COR-L47 (cell line): ENCODE measurements at places on chromosomes 2 and 18.

DNA sequence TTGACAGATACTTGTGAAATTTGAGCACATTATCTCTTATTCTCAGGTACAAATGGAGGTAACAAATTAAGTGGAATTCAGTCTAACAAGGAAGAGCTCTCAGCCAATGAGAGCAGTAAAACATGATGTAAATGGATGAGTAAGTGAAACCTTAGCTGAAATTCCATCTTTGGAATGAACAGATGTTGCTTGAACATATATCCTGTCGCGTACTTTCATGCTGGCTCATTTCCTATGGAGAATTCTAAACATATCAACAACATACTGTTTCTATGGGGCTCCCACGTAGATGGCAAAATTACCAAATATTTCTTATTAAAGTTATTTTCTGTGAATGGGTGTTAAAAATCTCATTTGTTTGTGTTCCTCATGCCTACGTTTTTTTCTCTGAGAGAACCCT lies 256.3 kb upstream of the LINC00305 start:
- no peak for DNase-seq

GRCh38 chr2:190698895-190699294 lies 50.0 kb downstream of the NAB1 start:
- DNase-seq: no peak

GRCh38 chr2:27212626-27213471 lies 781 bp upstream of the SLC5A6 start:
- no peak for DNase-seq

DNA sequence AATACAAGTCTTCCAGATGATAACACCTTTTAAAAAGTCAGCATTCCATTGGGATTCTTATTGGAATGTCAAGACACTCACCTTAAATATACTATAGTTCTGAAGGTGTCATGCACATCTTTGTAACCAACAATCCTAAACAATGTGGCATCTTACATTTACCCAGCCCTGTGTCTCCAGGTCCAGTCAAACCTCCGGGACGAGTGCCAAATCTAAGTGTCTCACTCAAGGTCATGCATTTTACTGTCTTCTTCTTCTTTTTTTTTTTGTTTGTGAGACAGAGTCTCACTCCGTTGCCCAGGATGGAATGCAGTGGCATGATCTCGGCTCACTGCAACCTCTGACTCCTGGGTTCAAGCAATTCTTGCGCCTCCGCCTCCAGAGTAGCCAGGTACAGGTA lies 206.9 kb upstream of the FAM98A start:
- DNase-seq: no peak

DNA sequence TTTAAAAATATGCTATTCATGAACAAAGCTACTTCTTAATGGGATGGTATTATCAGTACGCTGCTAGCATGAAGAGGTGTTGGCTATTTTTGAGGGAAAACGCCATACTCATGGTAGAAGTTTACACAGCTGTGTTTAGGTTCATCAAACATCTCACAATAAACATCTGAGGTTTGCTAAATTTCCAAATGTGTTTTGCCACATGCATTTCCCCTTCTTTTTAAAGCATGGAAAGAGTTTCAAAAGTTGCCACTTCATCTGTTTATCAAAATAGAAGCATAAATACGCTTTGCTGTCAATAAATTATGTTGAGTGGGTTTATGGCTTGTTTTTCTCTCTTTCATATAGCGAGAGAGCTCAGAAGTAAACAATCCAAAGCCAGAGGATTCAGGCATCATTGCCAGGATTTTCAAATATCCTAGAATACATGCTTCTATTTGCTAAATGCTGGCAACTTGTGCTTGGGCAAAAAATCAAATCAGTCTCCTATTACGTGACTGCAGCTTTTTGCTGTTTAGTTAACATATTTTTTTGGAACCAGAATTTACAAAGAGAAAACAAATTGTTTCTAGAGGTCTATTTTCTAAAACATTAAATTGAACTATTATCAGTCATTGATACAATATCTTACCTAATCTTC lies 1919.9 kb upstream of the LRRTM1 start:
- DNase-seq: no peak

- DNase-seq: no peak
Measured at GRCh38 chr2:132873738-132874137, 203.7 kb upstream of the LYPD1 start.

- DNase-seq: peak; percentile 80
Measured at GRCh38 chr2:110748489-110748867, 16.1 kb downstream of the ACOXL start.

DNA sequence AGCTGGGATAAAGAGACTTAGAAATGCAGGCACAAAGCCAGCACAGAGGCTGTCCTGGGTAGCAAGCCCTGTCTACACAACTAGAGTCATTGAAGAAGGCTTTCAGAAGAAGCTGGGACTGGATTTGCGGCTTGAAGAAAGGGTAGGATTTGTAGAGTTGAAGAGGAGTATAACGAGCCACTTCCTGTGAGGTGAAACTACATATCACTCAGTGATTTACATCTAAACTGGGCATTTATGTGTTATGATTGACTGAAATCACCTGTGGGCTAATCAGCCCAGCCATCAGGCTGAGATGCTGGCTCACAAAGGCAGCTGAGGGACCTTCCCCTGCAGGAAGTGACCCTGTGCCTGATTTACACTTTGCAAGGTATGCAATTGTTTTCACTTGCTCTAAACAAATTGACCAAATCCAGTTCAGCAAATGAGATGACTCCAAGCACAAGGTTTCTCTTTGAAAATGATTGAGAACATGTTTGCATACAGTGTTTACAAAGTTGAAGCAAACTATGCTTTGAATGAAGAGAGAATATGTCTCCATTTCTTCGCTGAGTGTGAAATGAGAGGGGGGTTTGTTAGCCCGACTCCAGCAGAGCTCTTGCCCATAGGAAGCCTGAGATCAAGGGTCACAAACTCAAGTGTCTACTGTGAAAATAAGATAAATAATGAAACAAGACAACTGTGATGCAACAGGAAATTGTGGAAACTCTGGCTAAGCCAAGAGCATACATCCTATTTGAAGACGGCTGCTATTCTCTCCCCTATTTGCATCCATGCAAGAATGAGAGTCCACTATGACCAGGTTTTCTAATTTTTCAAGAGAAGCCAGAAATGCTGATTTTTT lies 69.3 kb upstream of the HK2 start:
- DNase-seq: peak; percentile 24

GRCh38 chr2:15919716-15920434 lies 20.5 kb upstream of the MYCN start:
- DNase-seq: no peak

DNA sequence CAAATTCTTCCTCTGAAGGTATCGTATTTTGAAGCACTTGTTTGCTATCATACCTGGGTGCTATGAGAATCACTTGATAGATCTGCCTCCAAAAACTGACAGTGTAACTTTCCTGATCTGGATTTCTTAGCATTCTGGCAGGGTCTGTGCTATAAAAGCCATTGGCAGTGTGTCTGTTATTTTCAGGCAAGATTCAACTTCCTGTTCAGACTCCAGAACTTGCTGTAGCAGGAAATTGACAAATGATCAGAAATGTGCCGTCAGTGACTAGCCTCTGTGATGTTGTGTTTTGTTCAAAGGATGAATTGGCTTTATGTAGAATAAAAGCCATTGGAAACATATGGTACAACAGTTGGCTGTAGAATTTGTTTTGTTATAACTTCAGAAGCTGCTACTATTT lies 273.3 kb downstream of the PTPRM start:
- DNase-seq: no peak

DNA sequence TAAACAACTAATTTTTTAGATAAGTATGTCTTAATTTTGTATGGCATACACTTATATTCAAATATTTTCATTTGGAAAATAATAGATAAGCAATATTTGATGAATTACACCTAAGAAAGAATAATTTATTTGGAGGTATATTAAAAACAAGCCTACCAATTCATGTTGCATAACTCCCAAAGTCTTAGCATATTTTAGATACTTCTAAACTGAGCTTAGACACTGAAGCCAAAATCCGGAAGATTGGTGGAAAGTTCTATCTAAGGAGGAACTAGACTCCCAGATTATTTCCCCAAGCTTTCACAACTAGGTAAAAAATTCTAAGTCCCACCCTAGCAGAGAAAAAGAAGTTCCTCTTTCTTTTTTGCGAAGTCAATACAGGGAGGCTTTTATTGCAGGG lies 221.0 kb upstream of the MMADHC start:
- DNase-seq: no peak

DNA sequence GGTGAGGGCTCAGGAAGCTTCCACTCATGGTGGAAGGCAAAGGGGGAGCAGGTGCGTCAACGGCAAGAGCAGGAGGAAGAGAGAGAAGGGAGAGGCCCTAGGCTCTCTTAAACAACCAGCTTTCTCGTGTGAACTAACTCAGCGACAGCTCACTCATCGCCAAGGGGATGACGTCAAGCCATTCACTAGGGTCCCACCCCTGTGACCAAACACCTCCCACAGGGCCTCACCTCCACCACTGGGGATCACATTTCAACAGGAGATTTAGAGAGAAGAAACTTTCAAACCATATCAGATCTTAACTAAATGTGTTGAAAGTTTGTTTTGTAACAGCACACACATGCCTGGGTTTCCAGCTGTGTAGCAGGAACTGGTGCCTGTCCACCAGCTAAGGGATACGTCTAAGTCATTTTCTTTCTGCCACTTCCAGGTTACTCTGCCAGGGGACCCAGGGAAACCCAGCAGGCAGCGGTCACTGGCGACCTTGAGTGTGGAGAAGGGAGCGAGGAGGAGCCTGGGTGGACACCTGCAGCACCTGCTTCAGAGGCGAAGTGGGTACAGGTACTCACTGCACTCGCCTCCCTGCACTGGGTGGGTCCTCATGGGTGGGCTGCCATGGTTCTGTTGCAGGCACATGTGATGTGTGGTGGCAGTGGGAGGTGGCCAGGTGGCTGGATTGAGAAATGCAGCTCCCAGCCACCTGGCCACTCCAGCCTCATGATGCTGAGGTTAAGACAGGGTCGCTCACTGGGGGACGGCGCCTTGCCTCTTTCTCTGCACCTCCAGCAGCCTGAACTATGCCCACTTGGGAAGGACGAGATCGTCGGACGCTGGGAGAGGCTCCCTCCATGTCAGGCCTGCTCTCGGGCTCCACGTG lies 8.4 kb upstream of the GPC1 start:
- no peak for DNase-seq

- DNase-seq: no peak
Measured at GRCh38 chr2:25649786-25650185, 23.6 kb downstream of the DTNB start.

GRCh38 chr2:42127425-42128424 lies 41.4 kb upstream of the EML4 start:
- DNase-seq: no peak

DNA sequence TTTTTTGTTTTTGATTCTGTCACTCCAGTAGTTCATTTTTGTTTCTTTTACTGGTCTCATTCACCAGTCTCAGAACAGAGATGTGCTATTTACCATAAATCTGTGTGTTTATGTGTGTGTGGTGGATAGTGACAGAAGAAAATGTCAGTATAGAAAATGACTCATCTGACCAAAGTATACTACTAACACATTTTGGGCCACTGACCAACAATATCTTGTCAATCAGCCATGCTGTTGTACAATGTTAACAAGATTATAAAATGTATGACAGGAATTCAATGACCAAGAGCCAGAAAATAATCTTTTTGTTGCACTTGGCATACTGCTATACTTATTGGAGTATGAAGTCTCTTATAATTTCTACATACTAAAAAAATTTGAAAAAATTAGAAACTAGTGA lies 1081.4 kb upstream of the NRXN1 start:
- no peak for DNase-seq

DNA sequence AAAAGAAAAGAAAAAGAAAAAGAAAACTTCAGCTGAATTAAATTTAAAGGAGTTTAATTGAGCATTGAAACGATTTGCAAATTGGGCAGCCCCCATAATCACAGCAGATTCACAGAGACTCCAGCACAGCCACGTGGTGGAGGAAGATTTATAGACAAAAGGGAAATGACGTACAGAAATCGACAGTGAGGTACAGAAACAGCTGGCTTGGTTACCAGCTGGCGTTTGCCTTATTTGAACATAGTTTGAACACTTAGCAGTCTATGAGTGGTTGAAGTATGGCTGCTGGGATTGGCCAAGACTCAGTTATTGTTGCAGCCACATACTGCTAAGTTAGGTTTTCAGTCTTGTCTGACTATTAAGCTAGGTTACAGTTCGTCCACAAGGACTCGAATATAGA lies 312.2 kb upstream of the SLC14A2 start:
- DNase-seq: no peak

DNA sequence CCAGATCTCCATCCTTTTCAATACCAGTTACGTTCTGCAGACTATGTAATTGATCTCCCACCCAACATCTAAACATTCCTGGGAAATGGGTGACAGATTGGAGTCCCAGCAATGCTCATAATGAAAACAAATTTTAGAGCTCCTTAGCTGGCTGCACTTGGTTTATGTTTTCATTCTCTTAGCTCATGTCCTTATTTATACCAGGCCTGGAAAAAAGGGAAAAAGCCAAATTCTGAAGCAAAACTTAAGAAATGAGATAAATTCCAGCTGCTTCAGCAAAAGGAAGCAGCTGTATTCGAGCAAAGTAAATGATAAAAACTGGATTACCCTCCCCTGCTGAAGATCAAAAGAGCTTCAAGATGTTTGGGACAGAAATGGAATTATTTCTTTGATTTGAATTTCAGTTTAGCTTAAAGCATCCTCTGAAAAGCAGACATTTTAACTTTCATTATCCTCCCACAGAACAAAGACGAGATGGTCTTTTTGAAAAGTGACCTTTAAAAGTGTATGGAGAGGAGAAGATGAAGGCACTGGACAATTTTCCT lies 196.5 kb upstream of the THUMPD2 start:
- DNase-seq: no peak

DNA sequence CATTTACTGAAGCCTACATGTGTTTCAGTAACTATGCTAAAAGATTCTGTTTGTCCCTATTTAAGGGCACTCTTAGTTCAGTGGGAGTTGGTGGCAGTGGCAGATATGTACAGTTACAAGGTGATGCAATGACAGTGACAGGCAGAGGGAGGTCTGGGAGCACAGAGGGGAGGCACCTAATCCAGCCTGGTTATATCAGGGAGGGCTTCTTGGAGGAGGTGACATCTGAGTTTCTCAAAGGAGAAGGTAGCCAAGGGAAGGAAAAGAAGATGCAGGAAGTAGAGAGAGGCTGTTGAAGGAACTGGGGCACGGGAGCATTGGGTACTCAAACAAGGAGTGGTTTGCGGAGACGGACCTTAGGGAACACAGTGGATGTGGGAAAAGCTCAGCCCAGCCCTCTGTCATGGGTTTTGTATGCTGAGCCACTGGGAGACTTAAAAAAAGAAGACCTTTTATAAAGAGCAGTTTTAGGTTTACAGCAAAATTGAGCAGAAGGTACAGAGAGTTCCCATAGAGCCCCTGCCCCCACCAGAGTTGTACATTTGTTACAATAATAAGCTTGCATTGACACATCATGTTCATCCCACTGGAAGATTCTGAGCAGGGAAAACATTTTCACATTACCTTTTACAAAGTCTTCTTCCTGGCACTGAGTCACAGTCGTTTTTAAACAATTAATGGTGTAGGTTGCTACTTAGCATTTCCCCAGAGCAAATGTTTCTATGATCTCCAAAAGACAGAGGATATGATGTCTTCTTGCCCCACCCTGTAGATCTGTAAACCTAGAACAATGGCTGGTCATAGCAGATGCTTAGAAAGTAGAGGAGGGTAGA lies 83.0 kb upstream of the TAF1B start:
- no peak for DNase-seq
